ENCODE measurements at places on chromosomes 11 and 22.

- no peak for DNase-seq
These were observed 342.8 kb upstream of the MTNR1B start for GRCh38 chr11:92626624-92627023.

GRCh38 chr22:48897645-48898370 is 929.9 kb downstream of the BRD1 start:
- no peak for DNase-seq

DNA sequence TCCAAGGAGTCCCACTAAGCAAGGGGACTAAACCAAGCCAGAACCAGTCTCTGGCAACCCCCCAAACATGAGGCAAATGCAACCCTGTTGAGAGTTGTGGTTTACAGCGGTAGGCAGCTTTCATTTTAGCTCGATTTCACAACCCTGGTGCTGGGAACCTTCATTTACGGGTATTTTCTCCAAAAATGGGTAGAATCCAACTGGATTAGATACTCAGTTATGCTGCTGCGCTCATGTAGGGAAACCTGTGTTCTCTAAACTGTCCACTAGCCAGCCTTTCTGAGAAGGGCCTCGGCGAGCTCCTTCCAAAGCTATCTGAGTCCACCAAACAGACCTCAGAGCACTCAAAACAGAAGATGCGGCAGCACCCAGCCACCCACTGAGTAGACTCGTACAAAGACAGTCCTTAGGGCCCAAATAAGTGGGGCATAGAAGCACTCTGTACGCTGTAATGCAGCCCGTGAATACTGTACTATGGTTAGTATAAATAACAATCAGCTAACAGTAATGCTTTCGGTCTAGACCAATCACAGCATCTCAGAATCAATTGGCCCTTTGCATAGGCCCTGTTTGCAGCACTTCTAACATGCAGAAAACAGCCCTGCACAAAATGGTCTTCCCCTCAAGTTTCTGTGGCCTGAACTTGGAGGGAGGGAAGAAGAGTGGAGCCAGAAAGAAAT is 104.7 kb downstream of the ETS1 start:
- no peak for DNase-seq

GRCh38 chr11:11425806-11426205 is 72.8 kb upstream of the CSNK2A3 start:
- no peak for DNase-seq

DNA sequence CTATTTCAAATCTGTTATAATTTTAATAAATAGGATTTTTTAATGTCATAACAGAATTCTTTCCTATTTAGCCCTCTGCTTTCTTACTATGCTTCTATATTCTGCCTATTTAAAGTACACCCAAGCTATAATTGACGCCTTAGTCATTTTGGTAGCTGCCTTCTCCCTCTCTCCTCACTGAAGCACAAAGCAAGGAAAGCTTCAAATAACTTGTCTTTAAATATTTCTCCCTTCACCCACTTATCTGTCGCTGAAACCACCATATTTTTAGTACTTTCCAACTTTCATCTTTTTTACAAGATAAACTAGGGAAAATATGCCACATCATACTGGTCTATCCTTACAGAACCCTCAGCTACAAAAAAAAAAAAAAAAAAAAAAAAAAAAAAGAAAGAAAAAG is 127.9 kb downstream of the ENTHD1 start:
- no peak for DNase-seq

- DNase-seq, result no peak
These were observed 805.5 kb upstream of the ARHGAP42 start for GRCh38 chr11:99881610-99882009.

GRCh38 chr11:67504950-67505581 is at the start of gene PITPNM1:
Gene PITPNM1, minus strand, starts transcription at chr11:67505363. Its CDS starts 1,183 bp downstream, at chr11:67504180.
- DNase-seq, result peak; percentile 83

DNA sequence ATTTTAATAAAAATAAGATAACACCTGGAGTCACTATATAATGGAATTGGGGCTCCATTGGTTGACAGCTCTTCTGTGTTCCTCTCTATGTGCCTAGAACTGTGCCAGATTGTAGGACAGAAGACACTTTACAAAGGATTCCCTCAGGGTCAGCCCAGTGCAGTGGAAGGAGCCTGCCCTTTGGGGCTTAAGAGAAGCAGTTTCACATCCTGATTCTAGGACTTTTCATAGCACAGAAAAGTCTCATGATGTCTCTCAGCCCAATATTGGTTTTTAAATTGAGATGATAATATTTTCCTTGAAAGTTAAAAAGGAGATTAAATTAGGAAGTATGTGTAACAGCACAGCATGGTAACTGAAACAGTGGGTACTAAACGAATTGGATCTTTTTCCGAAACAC is 7.1 kb downstream of the PLAAT4 start:
- DNase-seq, result no peak

DNA sequence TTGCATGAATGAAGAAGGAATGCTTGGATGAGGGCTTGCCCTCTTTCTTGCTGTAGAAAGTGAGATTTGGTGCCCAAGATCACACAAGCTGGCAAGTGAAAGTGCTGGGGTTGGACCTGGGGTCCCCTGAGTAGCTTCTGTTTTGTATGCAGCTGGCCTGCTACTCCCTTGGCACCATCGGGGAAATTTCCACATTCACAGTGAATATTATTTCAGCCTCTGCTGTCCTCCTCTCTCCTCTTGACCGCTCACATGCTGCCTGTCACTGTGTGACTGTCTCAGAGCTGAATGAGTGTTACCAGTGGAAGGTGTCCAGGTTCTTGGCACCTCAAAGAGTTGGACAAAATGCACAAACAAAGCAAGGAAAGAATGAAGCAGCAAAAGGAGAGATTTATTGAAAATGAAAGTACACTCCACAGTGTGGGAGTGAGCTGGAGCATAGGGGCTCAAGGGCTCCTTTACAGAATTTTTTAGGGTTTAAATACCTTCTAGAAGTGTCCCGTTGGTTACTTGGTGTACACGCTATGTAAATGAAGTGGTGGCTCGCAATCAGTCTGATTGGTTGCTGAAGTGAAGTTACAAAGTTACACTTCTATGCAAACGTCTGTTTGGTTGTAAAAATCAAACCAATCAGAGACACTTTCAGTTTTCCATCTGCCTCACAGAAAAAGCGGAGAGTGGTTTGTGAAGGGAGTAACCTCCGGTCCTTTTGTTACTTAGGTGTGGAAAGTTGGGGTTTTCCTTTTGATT is 87.4 kb downstream of the DEPDC5 start:
- no peak for DNase-seq

- no peak for DNase-seq
These were observed 46.5 kb upstream of the CRTAM start for GRCh38 chr11:122791836-122792235.

DNA sequence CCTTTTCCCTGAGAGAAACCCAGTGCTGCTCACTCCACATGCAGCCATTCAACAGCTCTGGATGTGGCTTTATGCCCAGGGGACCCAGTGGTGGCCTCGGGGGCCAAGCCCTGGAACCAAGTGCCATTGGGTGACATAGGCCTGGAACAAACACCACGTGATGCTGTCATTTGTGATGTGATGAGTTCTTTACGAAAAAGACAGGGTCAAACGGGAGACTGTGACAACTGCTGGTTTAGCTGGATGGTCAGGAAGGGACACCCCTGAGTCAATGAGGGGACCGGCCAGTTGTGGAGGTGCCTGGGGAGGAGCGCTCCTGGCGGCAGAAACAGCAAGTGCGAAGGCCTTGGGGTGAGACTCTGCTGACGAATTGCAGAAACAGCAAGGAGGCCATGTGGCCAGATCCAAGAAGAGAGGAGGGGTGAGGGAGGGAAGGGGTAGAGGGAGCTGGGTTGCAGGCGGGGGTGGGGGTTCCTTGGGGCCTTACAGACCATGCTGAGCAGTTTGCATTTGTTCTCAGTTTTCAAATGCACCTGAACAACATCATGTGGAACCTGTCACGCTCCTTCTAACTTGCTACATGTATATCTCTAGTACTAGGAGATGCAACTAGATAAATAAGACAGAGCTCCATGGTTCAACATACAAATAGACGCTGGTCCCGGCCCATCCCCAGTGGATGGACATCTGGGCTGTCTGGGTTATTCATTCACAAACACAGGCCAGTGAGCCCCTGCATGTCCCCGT is 56.1 kb downstream of the IGLL5 start:
- no peak for DNase-seq

GRCh38 chr22:20571531-20572007 is 64.2 kb downstream of the MED15 start:
- DNase-seq, result no peak

DNA sequence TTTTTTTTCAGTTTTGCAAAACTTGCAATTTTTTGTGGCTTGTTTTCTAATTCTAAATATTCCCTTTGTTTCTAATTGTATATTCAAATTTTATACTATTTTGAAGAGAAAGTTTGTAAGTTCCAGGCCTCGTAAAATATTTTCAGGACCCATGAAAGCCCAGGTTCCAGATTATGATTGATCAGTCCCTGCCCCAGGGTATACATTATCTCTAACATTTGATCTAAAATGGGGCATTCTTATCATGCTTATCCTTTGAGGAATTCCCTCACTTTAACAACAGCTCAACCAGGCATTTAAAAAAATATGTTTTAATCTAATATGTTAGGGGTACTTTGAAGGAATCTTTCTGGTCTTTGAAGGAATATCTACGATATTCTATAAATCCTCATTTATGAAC is 26.4 kb downstream of the CYB5R2 start:
- DNase-seq, result no peak

DNA sequence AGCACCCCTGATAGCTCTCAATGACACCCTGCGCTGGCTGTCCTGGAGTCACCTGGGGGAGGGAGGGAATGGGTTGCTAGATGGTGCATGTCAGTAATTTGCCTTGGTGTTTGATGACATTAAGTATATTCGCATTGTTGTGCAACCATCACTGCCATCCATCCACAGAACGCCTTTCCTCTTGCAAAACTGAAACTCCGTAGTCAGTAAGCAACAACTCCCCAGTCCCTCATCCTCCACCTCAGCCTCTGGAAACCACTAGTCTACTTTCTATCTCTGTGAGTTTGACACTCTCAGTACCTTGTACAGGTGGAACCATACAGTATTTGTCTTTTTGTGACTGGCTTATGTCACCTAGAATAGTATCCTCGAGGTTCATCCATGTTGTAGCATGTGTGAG is 62.6 kb downstream of the PKNOX2 start:
- DNase-seq, result no peak

DNA sequence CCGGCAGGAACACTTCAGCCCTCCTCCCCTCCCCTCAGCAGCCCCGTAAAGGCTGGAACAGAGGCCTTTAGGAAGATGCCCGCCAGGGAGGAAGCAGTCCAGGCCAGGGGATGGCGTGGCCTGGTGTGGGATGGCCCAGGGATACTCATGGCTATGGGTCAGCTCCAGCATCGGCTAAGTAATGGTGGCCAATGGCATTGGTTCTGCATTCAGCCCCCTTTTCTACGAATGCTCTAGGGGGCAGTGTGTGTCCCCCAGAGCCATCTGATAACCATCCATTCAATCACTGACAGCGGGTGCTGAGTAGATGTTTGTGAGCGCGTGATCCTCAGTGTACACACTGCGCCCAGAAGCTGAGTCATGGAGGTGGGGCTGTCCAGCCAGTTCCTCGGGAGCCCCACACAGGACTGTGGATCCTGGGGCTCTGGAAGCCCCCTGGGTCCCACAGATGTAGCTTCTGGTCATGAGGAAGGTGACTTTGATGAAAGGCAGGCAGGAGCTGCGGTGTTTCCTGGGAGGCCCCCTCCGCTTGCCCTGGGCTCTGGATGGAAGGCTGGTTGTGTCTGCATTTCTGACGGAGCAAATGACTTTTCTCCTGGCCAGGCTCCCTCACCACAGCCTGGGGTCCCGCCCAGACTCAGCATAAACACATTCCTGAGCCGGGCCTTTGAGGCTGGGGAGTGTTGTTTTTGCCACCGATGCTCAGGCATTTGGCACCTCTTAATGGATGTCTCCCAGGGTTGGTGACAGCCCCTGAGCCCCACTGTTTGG is 46.5 kb downstream of the FBLN1 start:
- DNase-seq, result no peak

- no peak for DNase-seq
These were observed 33.1 kb downstream of the PHLDB1 start for GRCh38 chr11:118640332-118641154.

DNA sequence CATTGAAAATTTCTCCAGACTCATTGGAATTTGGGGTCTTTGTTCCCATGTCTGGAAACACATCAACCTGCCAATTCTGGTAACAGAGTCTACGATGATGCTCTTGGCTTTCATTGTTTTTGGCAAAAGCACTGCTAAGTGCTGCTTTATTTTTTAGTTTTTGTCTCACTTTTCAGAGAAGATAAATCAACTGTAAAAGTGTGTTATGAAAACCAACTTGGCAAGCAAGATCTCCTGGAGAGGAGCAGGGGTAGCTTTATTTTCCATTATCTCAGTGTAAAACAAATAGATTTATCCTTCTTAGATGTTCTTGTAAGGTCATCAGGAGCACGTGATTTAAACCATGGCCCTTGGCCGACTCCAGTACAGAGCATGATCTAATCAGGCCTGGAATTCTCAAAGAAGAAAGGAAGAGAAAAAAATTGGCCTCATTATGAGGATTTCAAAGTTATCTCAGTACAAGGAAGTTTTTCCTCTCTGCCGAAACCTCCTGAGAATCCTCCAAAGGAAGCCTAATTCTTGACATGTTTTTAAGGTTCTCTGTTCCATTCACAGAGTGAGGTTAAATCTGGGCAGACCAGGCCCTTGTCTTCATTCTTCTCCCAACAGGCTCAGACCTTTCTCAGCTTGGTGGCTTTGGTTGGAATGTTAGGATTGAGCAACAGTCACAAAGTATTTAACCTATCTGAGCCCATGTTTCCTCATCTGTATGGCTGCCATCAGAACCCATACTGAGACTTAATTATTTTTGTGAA is 16.4 kb upstream of the PAMR1 start:
- no peak for DNase-seq

GRCh38 chr22:42877597-42878340 is 20.7 kb upstream of the ARFGAP3 start:
- DNase-seq, result peak; percentile 80

DNA sequence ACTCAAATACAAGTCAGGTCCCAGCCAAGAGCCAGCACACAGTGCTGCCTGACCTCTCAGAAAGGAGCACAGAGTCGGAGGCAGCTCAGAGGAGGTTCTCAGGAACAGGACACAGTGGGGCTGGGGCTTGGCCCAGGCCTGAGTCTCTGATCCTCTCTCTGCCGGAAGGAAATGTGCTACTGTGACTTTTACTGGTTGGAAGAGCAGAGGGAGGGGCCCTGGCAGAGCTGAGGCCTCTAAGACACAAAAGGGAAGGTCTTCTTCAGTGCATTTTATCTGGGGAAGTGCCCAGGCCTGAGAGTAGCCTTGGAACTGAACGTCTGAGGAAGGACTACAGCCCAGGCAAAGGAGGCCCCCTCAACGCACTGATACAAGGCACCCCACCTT is 16.2 kb upstream of the CASTOR1 start:
- DNase-seq, result no peak

GRCh38 chr11:70175236-70175698 is 27.8 kb upstream of the FADD start:
- no peak for DNase-seq

DNA sequence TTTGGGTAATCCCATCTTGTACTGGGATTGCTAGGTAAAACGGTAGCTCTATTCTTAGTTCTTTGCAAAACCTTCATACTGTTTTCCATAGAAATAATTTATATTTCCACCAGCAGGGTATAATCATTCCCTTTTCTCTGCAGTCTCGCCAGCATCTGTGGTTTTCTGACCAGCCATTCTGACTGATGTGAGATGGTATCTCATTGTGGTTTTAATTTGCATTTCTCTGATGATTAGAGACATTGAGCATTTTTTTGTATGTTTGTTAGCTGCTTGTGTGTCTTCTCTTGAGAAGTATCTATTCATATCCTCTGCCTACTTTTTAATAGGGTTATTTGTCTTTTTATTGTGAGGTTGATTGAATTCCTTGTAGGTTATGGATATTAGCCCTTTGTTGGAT is 220.9 kb downstream of the PGR start:
- DNase-seq, result no peak
